ENCODE measurements at places on chromosomes 2 and 18. TPM values are rescaled to one million over a fixed set of nuclear protein-coding genes. Genes with fewer than 3 reads are reported as not detected.

DNA sequence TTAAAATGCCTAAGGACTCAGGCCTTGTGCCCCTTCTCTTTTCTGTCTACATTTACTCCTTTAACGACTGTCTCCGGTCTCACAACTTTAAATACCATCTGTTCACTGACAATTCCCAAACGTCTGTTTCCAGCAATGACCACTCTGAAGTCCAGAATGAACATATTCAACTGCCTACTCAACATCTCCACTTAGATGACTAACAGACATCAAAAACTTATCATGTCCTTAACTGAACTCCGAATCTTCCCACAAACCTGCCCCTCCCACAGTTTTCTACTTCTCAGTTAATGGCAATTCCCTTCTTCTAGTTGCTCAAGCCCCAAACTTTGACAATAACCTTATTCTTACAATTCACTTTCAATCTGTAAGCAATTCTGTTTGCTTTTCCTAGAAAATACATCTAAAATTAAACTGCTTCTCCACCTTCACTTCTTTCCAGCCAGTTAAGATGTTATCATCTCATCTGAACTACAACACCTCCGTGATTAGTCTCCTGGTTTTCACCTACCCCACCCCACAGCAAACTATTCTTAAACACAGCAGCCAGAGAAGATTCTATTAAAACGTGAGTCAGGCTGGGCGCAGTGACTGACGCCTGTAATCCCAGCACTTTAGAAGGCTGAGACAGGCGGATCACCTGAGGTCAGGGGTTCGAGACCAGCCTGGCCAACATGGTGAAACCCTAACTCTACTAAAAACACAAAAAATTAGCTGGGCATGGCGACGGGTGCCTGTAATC lies 2.8 kb downstream of the C1D start:
- DNase-seq, result no peak

DNA sequence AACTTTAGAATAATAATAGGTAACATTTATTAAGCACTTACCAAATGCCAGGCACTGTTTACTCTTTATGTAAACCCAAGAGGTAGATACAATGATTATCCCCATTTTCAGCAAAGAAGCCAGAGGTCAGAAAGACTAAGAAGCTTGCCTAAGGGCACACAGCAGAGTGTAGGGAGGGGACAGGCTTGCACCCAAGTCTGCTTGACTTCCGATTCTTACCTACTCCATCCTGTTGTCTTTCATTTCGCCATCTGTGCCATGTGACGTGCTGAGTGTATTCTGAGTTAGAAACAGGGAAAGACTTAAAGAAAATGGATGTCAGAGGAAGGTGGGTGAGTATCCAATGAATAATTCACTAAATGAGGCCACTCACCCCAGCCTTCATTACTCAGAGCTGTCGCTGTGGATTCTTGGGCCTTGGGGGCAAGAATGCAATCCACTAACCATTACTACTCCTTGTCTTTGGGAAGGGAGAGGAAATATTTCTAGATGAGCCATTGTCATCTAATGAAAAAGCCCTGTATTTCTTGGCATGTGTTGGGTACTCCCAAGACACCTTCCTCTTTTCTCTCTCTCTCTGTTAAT lies 76.4 kb upstream of the BCL11A start:
- no peak for DNase-seq

DNA sequence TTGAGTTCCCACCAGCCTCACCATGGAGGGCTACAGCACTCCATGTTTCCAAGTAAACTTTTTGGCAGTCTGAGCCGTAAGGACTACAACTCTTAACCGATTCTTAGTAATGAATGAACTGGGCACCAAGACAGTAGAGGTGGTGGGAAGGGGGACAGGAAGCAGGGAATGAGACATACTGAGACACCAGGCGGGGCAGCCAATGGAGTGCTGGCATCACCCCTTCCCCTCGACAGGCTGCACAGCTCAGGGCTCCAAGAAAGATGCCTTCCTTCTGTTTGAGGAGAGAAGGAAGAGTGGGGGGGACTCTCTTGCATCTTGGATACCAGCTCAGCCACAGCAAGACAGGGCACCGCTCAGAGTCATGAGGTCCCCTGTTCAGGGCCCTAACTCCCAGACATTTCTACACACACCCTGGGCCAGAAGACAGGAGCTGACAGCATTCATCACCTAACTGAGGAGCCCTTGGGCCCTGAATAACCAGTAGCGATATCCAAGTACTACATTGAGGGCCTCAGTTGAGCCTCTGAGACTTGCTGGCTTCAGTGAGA lies 45.2 kb downstream of the USP34 start:
- DNase-seq, result no peak

DNA sequence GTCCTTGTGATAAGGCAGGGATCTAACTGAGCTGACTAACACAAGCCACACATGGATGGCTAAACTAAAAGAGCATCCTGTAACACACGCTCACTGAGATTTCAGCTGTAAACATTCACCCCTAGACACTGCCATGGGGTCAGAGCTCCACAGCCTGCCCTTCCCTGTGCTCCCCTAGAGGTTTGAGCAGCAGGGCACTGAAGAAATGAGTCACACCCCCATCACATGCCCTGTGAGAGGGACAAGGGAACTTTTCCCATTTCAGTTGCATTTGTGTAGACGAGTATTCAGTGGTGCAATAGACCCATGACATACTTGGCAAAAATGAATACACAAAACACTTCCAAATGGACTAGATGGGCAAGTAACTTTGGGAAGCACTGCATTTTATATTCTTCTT lies 402.4 kb upstream of the LRRTM1 start:
- DNase-seq, result no peak

GRCh38 chr2:204110338-204110741 lies 173.8 kb downstream of the ICOS start:
- no peak for DNase-seq

The TM4SF20 gene
- not detected for total RNA-seq

The FAP gene
- not detected for total RNA-seq

The PLGLB2 gene
- total RNA-seq, result 2.2 TPM

The GRB14 gene
- 0.93 TPM for total RNA-seq

The GPR55 gene
- not detected for total RNA-seq

The UGT1A4 gene
- not detected for total RNA-seq

The TUBA4A gene
- total RNA-seq, result not detected

Data from neural crest cell (in vitro differentiated cells).